Posterior cingulate gyrus (tissue), 11 donors: ENCODE measurements at places on chromosomes 1 and 21.

GRCh38 chr21:31629972-31630711 lies 29.4 kb upstream of the SOD1 start:
- DNase-seq = no peak

DNA sequence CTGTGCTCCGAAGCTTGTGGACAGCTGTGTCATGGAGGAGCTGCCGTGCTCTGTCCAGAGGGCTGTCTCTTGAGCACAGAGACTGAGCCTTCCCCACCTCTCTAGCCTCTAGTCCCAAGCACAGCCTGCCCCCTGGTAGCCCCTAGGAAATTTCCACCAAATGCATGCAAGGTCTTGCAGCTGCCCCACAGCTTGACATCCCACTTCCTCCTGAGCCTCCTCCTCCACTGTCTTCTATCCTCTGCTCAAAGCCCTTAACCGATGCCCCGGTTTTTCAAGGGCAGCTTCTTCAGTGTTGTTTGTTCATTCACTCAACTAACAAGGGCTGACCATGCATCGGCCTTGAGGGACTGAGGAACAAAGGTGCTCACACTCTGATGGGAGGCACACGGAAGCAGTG lies 20.6 kb upstream of the PROK1 start:
- no peak for DNase-seq

- DNase-seq = no peak
Measured at GRCh38 chr1:29945426-29945825, 709.1 kb downstream of the PTPRU start.

DNA sequence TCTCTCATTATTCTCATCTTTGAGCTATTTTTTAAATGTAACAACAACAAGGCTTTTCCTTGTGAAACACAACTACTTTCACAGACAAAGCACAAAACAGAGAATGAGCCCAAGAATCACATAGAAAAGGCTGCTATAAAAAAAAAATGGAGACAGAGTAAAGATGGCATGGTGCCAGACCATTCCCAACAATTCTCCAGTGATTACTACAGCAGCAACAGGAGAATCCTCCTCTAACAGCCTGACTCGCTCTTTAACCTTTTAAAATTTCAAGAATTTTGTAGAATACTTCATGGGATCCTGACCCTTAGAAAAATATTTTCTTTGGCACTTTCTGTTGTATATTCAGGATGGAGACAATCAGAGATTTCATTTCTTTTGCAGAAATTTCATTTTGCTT lies 3.8 kb upstream of the BCAS2 start:
- no peak for DNase-seq

DNA sequence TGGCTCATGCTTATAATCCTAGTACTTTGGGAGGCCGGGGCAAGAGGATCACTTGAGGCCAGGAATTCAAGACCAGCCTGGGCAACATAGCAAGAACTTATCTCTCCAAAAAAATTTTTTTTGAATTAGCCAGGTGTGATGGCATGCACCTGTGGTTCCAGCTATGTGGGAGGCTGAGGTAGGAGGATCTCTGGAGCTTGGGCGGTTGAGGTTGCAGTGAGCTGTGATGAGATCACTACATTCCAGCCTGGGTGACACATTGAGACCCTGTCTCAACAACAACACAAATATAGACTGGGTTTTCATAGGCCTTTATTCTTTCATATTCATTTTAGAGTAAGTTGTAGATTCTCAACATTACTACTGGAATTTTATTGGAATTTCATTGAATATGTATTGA lies 12.8 kb downstream of the MED18 start:
- DNase-seq = no peak

- no peak for DNase-seq
Measured at GRCh38 chr1:234619071-234619480, 9.1 kb upstream of the IRF2BP2 start.

- DNase-seq = no peak
Measured at GRCh38 chr1:37862330-37862729, 2.9 kb upstream of the MTF1 start.

GRCh38 chr1:182143154-182143657 lies 81.7 kb upstream of the ZNF648 start:
- peak; percentile 98 for DNase-seq

- no peak for DNase-seq
Measured at GRCh38 chr1:59124166-59124565, 172.7 kb upstream of the FGGY start.

DNA sequence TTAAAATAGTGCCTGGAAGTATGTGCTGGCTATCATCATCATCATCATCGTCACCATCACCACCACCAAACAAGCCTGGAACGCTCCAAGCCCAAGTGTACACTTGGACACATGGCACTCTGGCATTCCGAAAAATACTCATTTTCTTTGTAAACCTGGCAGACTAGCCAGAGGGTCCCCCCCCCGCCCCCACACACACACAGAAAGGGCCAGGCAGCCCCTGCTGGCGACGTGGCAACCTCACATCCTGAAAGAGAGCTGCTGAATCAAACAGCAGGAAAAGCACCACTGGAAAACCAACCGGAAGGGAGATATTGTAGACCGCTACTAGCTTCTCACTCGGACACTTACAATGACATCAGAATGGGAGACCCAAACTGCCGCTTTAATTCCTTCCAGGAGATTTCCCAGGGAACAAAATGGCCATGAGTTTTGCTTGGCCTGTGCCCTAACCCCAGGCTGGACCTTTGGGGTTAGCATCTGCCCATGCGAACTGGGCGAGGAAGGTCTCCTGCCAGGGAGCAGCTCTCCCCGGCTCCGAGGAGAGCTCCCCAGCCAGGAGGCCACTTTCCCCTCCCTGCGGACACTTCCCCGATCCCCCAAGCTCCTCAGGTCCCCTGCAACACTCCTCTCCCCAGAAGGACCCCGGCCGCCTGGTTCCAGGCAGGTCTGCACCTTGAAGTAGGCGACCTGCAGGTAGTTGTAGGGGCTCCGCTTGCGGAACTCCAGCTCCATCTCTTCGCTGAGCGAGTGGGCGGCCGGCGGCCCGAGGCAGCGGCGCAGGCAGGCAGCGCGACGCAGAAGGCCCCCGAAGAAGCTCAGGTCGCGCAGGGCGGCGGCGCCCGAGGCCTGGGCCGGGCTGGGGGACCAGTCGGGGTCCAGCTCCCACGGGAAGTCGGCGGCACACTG lies 742 bp downstream of the P3H1 start:
- no peak for DNase-seq

GRCh38 chr1:1022302-1023009 lies 2.5 kb downstream of the AGRN start:
- no peak for DNase-seq

DNA sequence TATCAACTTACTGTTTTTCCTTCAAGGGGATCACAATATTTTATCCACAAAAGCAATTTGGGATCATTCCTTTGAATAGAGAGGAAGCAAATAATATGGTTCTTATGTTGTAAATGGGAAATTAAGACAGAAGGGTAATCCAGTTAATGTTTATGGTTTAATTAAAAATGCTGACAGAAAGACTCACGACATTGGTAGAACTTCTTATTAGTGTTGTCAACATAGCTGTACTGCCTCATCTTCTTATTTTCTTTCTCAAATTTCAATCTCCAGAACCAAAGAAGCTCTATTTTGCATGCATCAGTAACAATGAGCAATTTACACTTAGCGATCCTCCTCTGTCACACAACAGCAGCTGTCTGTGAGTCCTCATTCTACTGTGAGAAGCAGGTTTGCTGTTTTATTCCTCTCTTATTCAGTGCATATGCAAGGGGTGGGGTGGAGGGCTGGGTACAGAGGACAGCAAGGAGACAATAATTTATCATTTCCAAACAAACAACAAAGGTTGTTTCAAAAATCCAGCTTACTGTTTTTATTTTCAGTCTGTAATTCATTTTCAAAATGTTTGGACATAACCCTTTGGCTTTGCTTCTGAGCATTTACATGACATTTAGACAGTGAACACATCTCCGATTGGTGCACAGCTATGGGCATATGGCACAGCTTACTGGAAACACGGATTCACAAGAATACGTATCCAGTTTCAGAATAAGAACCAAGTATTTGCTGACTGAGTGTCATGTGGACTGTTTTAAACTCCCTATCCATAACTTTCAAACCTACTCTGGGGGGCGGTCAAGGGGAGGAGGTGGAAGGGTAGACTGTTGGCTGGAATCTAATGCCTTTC lies 335.9 kb downstream of the RGS7 start:
- no peak for DNase-seq

- no peak for DNase-seq
Measured at GRCh38 chr1:166944186-166944967, 31.0 kb downstream of the ILDR2 start.

DNA sequence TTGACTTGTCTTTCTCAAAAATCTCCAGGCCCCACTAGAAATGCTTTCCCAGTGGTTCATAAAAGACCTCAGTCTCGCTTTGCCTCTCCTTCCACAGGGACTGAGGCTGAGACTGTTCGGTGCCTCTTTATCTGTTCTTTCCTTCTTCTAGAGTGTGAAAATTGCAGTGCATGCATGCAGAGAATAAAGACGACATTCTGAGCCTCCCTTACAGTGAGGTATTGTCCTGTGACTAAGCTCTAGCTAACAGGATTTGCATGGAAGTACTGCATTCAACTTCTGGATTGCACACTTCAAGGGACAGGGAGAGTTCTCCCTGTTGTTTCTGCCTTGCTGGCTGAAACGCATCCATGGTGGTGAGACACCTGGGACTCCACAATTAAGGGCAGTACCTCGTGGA lies 69.1 kb downstream of the COLGALT2 start:
- no peak for DNase-seq
